ENCODE measurements at places on chromosomes 5 and 9.

- no peak for DNase-seq
These were observed 188.4 kb downstream of the SLC12A2 start for GRCh38 chr5:128271859-128272464.

GRCh38 chr5:115417076-115417475 lies 120.6 kb upstream of the CCDC112 start:
- DNase-seq = no peak

GRCh38 chr5:81239613-81240012 lies 6.5 kb downstream of the CKMT2 start:
- no peak for DNase-seq

GRCh38 chr9:135614821-135615665 lies 24.3 kb downstream of the GLT6D1 start:
- no peak for DNase-seq

GRCh38 chr9:126398403-126399058 lies 71.9 kb downstream of the MVB12B start:
- peak; percentile 62 for DNase-seq

DNA sequence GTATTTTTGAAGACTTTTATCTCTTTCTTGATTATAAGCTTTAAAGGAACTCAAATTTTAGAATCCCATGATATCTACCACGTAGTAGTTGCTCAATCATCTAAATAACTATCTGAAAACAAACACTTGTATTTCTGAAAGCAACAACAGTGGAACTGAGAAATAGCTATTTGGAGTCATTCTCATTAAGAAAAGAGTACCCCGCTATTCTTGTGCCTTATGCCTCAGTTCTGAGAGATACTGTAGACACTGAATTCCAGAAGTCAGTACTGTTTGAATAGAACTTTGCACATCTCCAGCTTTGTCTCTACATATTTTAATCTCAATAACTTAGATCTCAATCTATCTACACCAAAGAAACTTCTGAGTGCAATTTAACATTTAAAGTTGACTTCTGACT lies 11.4 kb downstream of the CHD1 start:
- no peak for DNase-seq

GRCh38 chr9:9997585-9997984 lies 615.2 kb downstream of the PTPRD start:
- no peak for DNase-seq

- peak; percentile 26 for DNase-seq
These were observed 65.8 kb upstream of the PLPP6 start for GRCh38 chr9:4596165-4596922.

- no peak for DNase-seq
These were observed 63.3 kb downstream of the CWC27 start for GRCh38 chr5:64831996-64832395.

DNA sequence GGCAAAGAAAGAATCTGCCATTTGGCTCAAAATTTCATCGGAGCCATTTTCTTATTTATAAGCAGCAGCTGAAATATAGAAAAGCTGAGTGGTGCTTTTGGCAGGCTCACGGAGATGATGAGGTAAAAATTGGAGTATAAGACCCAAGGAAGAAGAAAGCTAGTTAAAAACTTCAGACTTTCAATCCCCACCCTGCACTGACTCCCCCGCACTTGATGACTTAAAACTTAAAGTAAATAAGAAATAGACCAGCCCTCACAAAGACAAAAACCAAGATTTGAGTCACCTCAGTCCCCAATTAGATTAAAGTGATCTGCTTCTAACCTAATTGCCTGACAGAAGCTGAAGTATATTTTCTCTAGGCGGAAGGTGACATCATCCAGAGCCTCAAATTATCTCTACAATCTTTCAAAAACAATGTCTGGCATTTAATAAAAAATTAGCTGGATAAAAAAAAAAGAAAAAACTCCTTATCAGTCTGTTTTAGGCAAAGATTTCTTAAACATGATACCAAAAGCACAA lies 124.0 kb upstream of the PJA2 start:
- DNase-seq = no peak

DNA sequence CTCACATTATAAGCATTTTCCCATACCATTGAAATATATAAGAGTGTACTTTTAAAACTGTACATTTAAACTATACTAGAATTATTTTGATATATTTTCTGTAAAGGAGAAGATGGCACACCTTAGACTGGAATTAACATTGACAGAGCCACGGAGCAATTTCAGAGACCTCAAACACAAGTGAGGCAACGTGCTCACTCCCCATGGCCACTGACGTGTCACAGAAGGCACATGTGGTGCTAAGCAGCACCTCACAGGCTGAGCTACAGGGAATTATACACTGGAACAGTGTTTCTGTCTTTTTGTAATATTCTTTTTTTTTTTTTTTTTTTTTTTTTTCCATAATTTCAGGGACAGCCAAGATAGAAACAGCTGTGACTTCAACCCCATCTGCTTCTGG lies 66.5 kb downstream of the NUP214 start:
- DNase-seq = no peak

- DNase-seq = no peak
These were observed 311.7 kb downstream of the TRIM36 start for GRCh38 chr5:114857941-114858551.

DNA sequence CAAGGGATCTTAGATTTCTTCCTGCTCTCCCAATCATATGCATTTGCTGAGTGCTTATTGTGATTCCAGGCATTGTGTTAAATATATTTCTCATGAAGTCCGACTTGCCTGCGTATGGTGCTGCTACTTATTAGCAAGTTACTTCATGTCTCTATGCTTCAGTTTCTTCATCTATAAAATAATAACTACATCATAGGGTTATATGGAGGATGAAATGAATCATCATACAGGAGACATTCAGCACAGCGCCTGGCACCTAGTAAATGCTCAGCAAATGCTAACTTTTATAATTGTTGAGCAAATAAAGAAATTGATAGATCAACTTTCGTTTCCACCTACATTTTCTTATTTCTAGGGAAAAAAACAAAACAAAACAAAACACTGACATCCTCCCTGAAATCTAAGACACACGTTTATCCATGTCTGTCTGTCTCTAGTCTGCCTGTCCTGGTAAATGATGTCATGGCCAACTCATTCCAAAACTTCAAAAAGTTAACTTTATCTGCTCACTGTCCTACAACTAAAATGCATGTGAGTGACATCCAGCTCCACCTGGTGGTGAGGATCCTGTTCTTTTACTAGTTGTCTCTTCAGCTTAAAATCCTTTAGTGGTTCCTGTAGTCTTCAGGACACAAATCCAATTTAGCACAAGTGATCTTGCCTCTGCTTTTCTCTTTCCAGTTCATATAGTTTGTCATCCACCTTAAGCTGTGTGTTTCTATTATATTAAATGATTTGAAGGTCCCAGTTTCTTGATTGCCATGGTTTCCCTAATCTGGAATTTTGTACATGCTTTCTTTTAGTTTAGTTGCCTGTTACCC lies 27.7 kb downstream of the PPP3R2 start:
- DNase-seq = no peak

DNA sequence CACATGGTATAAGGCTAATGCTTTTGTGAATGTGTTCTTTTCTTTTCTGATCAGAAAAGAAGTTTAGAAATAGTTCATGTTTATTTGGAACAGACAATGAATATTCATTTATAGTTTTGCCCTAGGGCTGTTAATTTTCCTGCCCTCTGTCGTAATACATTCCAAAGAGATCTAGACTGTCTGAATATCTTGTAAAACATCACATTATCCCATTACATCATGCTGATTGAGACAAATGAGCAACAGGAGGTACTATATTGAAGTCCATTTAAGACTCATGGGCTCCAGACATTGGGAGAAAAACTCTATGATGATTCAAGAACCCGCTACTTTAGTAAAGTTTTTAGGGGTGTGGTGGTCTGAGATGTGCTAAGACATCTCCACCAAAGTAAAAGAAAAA lies 121.2 kb upstream of the MAP1B start:
- DNase-seq = no peak

- no peak for DNase-seq
These were observed 92.7 kb downstream of the GADD45G start for GRCh38 chr9:89697553-89697952.

GRCh38 chr5:116372931-116373597 lies 201.6 kb downstream of the SEMA6A start:
- no peak for DNase-seq

DNA sequence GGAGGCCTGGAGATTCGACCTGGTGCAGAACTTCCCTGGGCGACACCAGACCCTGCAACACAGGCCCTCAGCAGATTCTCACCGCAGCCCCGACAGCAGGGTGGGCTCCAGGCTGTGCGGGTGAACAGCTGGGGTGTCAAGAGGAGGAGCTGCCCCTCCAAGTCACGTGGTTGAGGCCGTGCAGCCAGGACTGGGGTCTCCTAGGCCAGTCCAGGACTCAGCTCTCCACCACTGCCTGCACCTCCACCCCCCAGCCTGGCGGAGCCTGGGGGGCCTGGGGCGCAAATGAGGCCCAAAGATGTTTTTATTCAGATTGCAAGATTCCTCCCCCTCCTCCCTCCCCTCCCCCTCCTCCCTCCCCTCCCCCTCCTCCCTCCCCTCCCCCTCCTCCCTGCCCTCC lies 9.2 kb upstream of the AGPAT2 start:
- no peak for DNase-seq

- no peak for DNase-seq
These were observed 151.7 kb upstream of the ELL2 start for GRCh38 chr5:96113170-96113939.

DNA sequence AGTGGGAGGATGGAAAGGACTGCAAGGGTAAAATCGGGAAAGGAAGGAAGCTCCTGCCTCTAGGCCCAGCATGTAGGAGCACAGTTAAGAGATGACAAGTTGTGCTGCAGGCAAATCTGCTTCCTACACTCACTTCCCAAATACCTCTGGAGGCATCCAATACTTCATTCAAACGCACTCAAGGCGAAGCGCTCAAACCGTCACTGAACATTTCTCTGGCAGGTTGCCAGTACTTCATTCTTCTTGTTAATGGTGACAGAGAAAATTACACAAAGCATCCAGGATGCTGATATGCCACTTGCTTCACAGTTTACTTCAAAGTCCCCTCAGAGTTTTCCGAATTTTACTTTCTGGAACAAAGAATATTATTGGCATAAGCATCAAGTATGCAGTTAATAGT lies 59.8 kb downstream of the NREP start:
- no peak for DNase-seq

- DNase-seq = no peak
These were observed 33.5 kb upstream of the STXBP1 start for GRCh38 chr9:127578627-127578951.

GRCh38 chr9:111831371-111832108 lies 36.8 kb upstream of the SHOC1 start:
- no peak for DNase-seq

GRCh38 chr5:5986492-5987178 lies 391.7 kb downstream of the MED10 start:
- DNase-seq = no peak

GRCh38 chr5:52693280-52693679 lies 94.4 kb upstream of the ITGA1 start:
- peak; percentile 4 for DNase-seq

GRCh38 chr5:147520450-147520849 lies 10.6 kb upstream of the DPYSL3 start:
- no peak for DNase-seq

DNA sequence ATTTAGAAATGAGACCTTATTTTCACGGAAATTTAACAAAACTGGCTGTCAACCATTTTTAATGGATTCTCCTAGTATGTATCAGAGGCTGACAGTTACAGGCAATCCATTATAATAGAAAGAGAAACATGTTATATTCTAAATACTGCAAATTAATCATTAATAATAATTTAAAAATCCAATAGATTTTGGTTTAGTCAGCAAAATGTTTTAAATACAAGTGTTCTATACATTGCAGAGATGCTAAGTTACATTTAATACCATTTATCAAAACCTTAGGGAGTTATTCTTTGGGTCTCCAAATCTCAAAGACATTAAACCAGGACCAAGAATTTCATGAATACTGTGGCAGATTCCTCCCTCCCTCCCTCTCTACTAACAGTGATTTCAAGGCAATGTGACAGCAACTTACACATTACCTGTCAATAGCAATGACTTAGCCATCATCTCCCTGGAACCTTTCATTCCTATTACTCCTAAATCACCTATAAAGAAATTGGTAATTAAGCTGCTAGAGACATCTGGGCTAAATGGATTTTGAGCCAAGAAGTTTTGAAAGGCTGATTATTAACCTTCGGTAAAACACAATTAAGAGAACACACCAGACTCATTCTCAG lies 768.5 kb upstream of the DMAC1 start:
- DNase-seq = no peak

DNA sequence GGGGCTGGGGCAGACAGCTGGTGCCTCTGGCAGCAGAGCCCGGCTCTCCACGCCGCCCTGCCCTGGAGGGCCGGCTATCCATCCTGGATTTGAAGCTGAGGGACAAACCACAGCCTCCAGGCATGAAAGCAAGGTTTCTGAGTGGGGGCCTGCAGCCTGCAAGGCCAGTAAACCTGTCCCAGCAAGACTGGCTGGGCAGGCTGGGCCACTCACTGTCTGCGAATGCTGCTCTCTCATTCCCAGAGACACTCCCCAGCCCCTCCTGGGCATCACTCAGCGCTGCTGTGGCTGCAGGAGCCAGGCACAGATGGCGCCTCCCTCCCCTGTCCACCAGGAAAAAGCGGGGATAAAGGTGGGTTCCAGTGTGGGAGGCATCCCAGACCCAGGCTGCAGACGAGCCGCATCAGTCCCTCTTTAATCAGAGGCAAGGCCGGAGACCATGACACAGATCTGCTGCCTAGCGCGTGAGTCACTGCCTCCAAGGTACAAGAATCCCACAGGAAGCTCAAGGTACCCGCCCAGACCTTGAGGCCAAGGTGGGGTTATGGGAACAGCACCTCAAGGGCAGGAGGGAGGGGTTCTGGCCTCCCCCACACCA lies 118.0 kb downstream of the VAV2 start:
- no peak for DNase-seq

DNA sequence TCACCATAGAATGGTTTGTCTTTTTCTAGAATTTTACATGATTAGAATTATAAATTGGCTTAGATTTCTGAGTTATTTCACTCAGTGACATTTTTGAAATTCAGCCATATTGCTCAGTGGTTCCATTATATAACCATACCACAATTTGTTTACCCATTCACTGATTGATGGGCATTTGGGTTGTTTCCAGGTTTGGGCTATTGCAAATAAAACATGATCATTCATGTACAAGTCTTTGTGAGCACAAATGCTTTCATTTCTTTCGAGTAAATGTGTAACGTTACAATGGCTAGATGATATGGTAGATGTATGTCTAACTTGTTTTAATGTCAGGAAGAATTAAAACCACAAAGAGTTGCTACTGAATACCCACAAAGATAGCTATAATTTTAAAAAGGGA lies 279.9 kb upstream of the TARS1 start:
- no peak for DNase-seq

- no peak for DNase-seq
These were observed 172.5 kb downstream of the CRB2 start for GRCh38 chr9:123528501-123528900.

GRCh38 chr9:3698531-3698930 lies 172.7 kb upstream of the RFX3 start:
- no peak for DNase-seq

All from activated T-cell treated with anti-CD3 and anti-CD28 coated beads for 4 hours (primary cell).